ENCODE measurements at places on chromosomes 7 and 10. TPM values are rescaled to one million over a fixed set of nuclear protein-coding genes. Genes with fewer than 3 reads are reported as not detected.

GRCh38 chr7:113774182-113774807 lies 144.5 kb downstream of the PPP1R3A start:
- no peak for DNase-seq

DNA sequence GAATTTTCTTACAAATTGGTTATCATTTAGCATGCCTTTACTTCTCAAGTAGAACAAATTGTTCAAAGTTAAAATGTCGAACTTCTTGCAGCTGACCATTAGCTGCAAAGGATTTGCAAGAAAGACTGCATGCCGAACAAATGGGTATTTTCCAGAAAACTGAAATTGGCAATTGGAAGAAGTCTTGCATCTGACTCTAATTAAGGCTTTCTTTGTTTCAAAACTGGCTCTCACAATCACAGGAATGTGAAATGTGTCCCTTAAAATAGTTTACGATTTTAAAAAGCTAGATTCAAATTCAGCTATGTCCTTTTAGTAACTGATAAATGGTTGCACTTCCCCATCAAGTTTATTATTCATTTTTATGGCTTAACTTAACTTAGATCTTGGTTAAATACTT lies 207.9 kb downstream of the ARL4A start:
- no peak for DNase-seq

- DNase-seq, result no peak
Measured at GRCh38 chr7:139900326-139900725, 71.3 kb downstream of the TBXAS1 start.

- no peak for DNase-seq
Measured at GRCh38 chr10:101052285-101052684, 9.5 kb upstream of the KAZALD1 start.

Gene ZNF365
- total RNA-seq, result not detected

Gene CRTAC1
- 1.1 TPM for total RNA-seq
